ENCODE measurements at places on chromosomes 12 and 14.

- no peak for DNase-seq
- no peaks in the 10 kb centered on the region for H3K4me1 ChIP-seq
- no peaks in the 10 kb centered on the region for H3K27me3 ChIP-seq
- peak overlapping the region; percentile 30 for H3K27ac ChIP-seq
Measured at GRCh38 chr12:118033902-118034301, 17.4 kb downstream of the RFC5 start.

GRCh38 chr12:28247806-28248205, 57.5 kb downstream of the CCDC91 start:
- peaks cover 15% of the 10 kb centered on the region for H3K4me1 ChIP-seq
- no peak overlapping the region for H3K4me3 ChIP-seq

- H3K4me1 ChIP-seq, result no peaks in the 10 kb centered on the region
- H3K27me3 ChIP-seq, result no peaks in the 10 kb centered on the region
- peaks cover 93% of the 10 kb centered on the region for H3K36me3 ChIP-seq
- no peak overlapping the region for H3K27ac ChIP-seq
Measured at GRCh38 chr14:23481979-23482822, 12.7 kb downstream of the NGDN start.

DNA sequence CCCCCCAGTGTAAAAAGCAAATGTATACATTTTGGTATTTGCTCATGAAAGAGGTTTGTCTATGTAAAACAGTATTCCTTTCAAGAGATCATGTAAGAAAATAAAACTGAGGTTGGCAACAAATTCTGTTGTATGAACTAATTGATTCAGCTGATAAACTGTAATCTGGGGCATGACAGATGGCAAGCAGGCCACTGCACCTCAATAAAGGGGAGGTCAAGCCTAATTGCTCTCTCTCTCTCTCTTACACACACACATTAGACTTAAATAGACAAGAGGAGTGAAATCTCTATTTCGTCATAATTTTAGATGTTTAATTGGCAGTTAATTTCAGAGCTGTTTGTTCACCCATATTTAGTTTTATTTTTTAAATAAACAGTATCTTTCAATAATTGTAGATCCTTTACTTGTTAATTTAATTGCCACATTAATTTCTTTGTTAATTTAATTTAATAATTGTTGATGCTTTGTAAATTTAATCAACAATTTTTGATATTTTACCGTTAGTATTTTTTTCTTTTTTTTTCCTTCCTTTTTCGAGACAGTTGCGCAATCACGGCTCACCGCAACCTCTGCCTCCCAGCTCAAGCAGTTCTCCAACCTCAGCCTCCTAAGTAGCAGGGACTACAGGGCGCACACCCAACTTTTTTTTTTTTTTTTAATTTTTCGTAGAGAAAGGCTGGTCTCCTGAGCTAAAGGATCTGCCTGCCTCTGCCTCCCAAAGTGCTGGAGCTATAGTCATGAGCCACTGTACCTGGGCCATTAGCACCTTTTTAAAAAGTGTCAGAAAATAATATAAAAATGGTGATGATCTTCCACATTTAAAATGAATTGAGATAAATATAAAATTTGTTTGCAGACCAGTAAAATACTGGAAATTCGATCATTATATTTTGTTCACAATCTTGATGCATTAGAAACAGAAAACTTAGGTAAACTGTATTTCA, 577.7 kb downstream of the SLC16A7 start:
- no peaks in the 10 kb centered on the region for H3K4me1 ChIP-seq
- no peaks in the 10 kb centered on the region for H3K27me3 ChIP-seq
- no peaks in the 10 kb centered on the region for H3K36me3 ChIP-seq
- no peak overlapping the region for H3K4me3 ChIP-seq
- H3K27ac ChIP-seq, result no peak overlapping the region

GRCh38 chr14:42421377-42422078, 814.9 kb downstream of the LRFN5 start:
- H3K4me3 ChIP-seq, result no peak overlapping the region
- H3K27me3 ChIP-seq, result no peaks in the 10 kb centered on the region
- H3K4me1 ChIP-seq, result no peaks in the 10 kb centered on the region
- H3K27ac ChIP-seq, result no peak overlapping the region

DNA sequence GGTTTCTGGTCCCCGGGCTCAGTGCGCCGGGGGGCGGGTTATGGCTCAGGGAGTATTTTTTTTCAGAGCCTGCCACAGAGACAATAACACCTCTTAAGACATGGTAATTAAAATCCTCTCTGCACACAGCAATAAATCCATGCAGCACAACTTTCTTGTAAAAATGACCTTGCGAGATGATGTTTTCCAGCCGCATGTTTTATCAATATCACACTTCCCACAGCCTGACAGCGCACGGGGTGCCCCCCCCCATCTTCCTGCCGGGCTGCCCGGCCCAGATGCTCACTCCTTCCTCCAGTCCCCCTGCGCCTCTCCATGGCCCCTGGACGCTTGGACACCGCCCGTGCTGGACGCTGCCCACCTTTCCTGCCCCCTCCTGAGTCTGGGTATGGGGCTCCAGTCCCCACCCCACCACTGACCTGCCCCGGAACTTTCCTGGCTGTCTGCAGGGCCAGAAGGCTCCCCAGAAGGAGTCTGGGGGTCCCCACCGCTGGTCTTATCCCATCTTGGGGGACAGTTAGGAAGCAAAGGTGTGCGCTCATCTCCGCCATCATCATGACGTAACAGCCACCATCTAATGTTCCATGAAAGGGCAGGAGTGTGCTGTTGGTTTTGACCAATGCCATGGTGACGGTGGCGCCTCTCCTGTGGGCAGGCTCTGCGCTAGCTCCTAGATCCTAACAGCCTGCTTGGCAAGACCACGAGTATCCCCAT, 182.9 kb downstream of the KIF26A start:
- no peak overlapping the region for H3K27ac ChIP-seq
- H3K27me3 ChIP-seq, result peaks cover 42% of the 10 kb centered on the region
- H3K4me1 ChIP-seq, result no peaks in the 10 kb centered on the region
- H3K4me3 ChIP-seq, result no peak overlapping the region

GRCh38 chr12:28568118-28568517, 377.9 kb downstream of the CCDC91 start:
- no peak for DNase-seq
- H3K27ac ChIP-seq, result peak overlapping the region; percentile 3
- no peak overlapping the region for H3K4me3 ChIP-seq
- no peaks in the 10 kb centered on the region for H3K4me1 ChIP-seq
- H3K27me3 ChIP-seq, result no peaks in the 10 kb centered on the region

- no peak overlapping the region for H3K4me3 ChIP-seq
- H3K4me1 ChIP-seq, result no peaks in the 10 kb centered on the region
- H3K27me3 ChIP-seq, result no peaks in the 10 kb centered on the region
- H3K27ac ChIP-seq, result no peak overlapping the region
- DNase-seq, result no peak
Measured at GRCh38 chr14:39211109-39211741, 22.5 kb upstream of the MIA2 start.

GRCh38 chr12:55829967-55830600, 697 bp upstream of the DNAJC14 start:
- no peak for DNase-seq
- no peaks in the 10 kb centered on the region for H3K36me3 ChIP-seq
- no peaks in the 10 kb centered on the region for H3K27me3 ChIP-seq
- peak overlapping the region; percentile 75 for H3K4me3 ChIP-seq
- H3K27ac ChIP-seq, result peak overlapping the region; percentile 93

- H3K4me3 ChIP-seq, result no peak overlapping the region
- DNase-seq, result no peak
- H3K27me3 ChIP-seq, result no peaks in the 10 kb centered on the region
- no peaks in the 10 kb centered on the region for H3K4me1 ChIP-seq
- no peak overlapping the region for H3K27ac ChIP-seq
Measured at GRCh38 chr12:129063600-129063999, 210.3 kb downstream of the GLT1D1 start.

GRCh38 chr12:13591488-13591887, 389.9 kb downstream of the GRIN2B start:
- H3K4me1 ChIP-seq, result no peaks in the 10 kb centered on the region
- H3K4me3 ChIP-seq, result no peak overlapping the region
- no peak overlapping the region for H3K27ac ChIP-seq
- no peak for DNase-seq
- no peaks in the 10 kb centered on the region for H3K36me3 ChIP-seq

- no peaks in the 10 kb centered on the region for H3K36me3 ChIP-seq
- H3K4me3 ChIP-seq, result no peak overlapping the region
- H3K4me1 ChIP-seq, result no peaks in the 10 kb centered on the region
- no peak overlapping the region for H3K27ac ChIP-seq
Measured at GRCh38 chr12:27437839-27438238, 8.7 kb upstream of the SMCO2 start.

GRCh38 chr14:104886690-104887622, 21.9 kb downstream of the CEP170B start:
- no peak overlapping the region for H3K4me3 ChIP-seq
- no peak for DNase-seq
- no peak overlapping the region for H3K27ac ChIP-seq
- peaks cover 69% of the 10 kb centered on the region for H3K36me3 ChIP-seq
- no peaks in the 10 kb centered on the region for H3K27me3 ChIP-seq

- DNase-seq, result no peak
- H3K27me3 ChIP-seq, result no peaks in the 10 kb centered on the region
Measured at GRCh38 chr12:90013409-90013808, 304.8 kb upstream of the ATP2B1 start.

DNA sequence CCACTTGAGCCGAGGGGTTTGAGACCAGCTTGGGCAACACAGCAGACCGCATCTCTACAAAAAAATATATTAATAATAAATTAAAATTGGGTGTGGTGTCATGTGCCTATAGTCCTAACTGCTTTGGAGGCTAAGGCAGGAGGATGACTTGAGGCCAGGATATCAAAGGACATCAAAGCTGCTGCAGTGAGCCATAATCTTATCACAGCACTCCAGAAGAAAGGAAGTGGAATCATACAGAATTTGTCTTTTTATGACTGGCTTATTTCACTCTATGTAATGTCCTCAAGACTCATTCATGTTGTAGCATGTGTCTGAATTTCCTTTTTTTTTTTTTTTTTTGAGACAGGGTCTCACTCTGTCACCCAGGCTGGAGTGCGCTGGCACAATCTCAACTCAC, 43.9 kb upstream of the NUDT4 start:
- H3K27me3 ChIP-seq, result no peaks in the 10 kb centered on the region
- no peaks in the 10 kb centered on the region for H3K4me1 ChIP-seq
- no peaks in the 10 kb centered on the region for H3K36me3 ChIP-seq
- no peak overlapping the region for H3K27ac ChIP-seq
- DNase-seq, result no peak

- no peak overlapping the region for H3K27ac ChIP-seq
- H3K4me1 ChIP-seq, result peaks cover 50% of the 10 kb centered on the region
- DNase-seq, result no peak
- no peaks in the 10 kb centered on the region for H3K36me3 ChIP-seq
Measured at GRCh38 chr12:1794440-1795090, 25.8 kb upstream of the LRTM2 start.

DNA sequence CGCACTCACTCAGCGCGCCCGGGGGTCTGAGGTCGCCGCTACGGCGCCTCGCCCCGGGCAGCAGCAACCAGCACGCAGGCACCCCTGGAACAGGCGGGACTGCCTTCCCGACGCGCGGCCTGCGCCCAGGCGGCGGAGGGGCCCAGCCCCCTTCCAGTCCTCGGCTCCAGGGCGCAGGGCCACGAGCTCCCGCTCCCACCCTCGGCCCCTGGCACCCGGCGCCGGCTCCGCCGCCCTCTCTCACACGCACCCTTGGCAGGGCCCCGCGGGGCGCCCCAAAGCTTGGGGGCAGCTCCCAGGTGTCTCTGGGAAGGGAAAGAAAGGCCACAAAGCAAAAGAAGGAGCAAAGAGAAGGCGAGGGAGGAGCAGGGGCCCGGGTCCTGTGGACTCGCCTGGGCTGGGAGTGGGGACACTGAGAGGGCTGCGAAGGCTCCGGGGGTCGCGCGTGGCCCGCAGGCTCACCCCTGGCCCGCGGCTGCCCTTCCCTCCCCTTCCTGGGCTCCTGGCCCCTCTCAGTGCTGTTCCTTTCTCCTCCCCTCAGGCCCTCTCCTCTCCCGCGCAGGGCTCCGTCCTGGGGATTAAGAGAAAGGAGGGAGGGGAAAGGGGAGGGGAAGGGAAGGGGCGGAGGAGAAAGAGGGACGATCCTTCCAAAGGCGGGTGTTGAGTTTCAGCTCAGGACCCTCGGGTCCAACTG, 907 bp upstream of the EFS start:
- H3K4me1 ChIP-seq, result peaks cover 36% of the 10 kb centered on the region
- H3K4me3 ChIP-seq, result peak overlapping the region; percentile 49
- H3K27ac ChIP-seq, result peak overlapping the region; percentile 97
- DNase-seq, result no peak
- H3K36me3 ChIP-seq, result no peaks in the 10 kb centered on the region

DNA sequence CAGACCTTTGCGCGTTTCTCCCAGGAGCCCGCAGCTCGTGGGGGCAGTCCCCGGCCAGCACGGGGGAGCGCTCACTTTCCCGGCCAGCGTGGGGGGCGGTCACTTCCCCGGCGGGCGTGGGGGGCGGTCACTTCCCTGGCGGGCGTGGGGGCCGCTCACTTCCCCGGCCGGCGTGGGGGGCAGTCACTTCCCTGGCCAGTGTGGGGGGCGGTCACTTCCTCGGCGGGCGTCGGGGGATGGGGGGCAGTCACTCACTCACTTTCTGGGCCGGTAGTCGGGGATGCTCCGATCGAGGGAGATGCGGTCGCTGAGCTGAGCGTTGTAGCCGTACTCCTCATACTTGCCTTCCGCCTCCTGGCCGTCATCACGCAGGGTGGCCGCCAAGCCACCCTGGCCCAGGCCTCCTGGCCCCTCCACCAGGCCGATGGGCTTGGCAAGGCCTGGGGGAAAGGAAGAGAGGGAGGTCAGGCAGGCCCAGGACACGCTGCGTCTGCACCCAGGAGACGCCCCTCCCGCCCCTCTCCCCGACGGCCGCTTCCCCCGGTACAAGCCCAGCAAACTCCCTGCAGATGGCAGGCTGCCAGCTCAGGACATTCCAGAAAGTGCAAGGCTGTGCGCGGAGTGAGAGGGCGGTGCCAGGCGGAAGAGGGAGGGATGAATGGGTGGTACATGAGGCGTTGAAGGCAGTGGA, 43.3 kb downstream of the GALNT9 start:
- no peaks in the 10 kb centered on the region for H3K36me3 ChIP-seq
- peaks cover 36% of the 10 kb centered on the region for H3K4me1 ChIP-seq
- H3K27ac ChIP-seq, result no peak overlapping the region
- H3K27me3 ChIP-seq, result peaks cover 85% of the 10 kb centered on the region
- DNase-seq, result no peak

DNA sequence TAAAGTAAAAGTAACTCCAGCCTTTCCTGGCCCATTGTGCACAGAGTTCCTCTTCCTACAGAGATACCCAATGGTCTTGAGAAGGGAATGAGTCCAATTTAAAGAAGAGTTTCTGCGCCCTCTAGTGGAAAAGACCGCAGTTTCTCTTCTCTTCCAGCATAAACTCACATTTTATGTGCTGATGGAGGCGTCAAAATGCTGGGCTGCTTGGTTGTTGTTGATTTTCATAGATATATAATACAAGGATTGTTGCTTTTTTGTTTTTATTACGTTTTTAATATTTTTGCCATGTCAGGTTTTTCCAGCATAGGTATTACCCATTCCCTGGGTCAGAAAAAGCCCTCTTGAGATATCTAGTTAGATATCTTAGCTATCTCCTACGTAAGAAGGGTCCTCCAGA, 356.9 kb upstream of the STXBP6 start:
- H3K27ac ChIP-seq, result no peak overlapping the region
- H3K4me3 ChIP-seq, result no peak overlapping the region
- H3K36me3 ChIP-seq, result no peaks in the 10 kb centered on the region
- no peaks in the 10 kb centered on the region for H3K4me1 ChIP-seq

GRCh38 chr12:55226523-55226922, 5.7 kb downstream of the OR10A7 start:
- H3K27ac ChIP-seq, result no peak overlapping the region
- no peaks in the 10 kb centered on the region for H3K36me3 ChIP-seq
- no peaks in the 10 kb centered on the region for H3K27me3 ChIP-seq
- H3K4me1 ChIP-seq, result no peaks in the 10 kb centered on the region
- H3K4me3 ChIP-seq, result no peak overlapping the region
- DNase-seq, result no peak

GRCh38 chr12:80627782-80628181, 79.7 kb upstream of the MYF6 start:
- H3K27me3 ChIP-seq, result no peaks in the 10 kb centered on the region
- H3K4me3 ChIP-seq, result no peak overlapping the region
- H3K4me1 ChIP-seq, result no peaks in the 10 kb centered on the region
- H3K36me3 ChIP-seq, result no peaks in the 10 kb centered on the region
- no peak for DNase-seq
- H3K27ac ChIP-seq, result no peak overlapping the region

Data from esophagus squamous epithelium (tissue), 5 donors.